Thoracic aorta (tissue), 2 donors: ENCODE measurements at places on chromosomes 4 and X. TPM values are rescaled to one million over a fixed set of nuclear protein-coding genes. Genes with fewer than 3 reads are reported as not detected.

DNA sequence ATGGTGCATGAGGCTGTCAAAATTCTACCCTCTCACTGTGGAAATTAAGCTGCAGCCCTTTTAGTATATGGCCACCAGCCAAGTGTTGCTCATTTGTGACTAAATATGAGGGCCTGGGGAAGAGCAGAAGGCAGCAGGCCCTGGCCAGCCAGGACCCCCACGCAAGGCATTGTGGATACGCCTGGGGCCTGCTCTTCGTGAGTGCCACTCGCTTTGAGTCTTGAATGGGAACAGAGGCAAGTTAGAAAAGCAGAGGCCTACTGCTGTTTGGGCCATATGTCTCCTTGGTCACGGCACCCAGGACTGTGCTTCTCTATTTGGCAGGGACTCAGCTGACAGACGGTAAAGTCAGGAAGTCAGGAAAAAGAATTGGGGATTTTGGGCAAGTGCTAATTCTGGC lies 10.9 kb downstream of the RTL5 start:
- H3K36me3 ChIP-seq = no peaks in the 10 kb centered on the region
- no peak for DNase-seq
- no peak overlapping the region for H3K4me3 ChIP-seq
- H3K27ac ChIP-seq = no peak overlapping the region

DNA sequence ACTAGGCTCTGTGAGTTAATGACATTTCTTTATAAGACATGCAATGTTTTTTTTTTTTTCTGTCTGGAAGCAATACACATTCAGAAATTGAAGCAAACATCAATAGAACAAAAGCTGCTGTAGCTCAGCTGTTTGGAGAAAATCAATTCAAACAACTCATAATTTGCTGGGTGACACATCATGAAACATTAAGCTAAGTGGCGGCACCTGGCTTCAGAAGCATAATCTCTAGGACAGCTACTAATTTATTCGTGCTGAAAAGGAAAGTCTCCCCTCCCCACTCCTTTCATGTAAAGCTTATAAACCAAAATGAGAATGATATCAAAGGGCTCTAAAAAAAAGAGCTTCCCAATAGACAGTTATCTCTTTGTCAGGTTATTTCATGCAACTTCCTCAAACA lies 73.9 kb downstream of the LUZP4 start:
- H3K27me3 ChIP-seq = no peaks in the 10 kb centered on the region
- no peaks in the 10 kb centered on the region for H3K36me3 ChIP-seq
- H3K4me1 ChIP-seq = peaks cover 6% of the 10 kb centered on the region
- DNase-seq = no peak
- H3K27ac ChIP-seq = no peak overlapping the region

DNA sequence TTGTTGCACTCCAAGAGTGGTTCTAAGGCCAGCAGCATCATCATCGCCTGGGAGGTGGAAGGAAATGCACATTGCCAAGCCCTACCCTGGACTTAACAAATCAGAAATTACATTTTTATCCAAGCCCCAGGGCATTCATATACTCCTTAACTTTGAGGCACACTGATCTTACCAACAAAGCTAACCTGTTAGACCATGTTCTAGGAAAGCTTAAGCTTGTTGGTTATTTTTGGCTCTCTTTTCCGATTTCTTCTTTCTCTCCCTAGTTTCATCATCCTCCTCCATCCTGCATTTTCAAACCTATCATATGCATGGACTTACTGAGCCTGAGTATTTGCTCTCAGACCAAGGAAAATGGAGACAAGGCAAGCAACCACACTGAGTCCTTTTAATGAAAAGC lies 133.4 kb downstream of the OPHN1 start:
- no peaks in the 10 kb centered on the region for H3K4me1 ChIP-seq
- no peaks in the 10 kb centered on the region for H3K27me3 ChIP-seq
- DNase-seq = no peak

DNA sequence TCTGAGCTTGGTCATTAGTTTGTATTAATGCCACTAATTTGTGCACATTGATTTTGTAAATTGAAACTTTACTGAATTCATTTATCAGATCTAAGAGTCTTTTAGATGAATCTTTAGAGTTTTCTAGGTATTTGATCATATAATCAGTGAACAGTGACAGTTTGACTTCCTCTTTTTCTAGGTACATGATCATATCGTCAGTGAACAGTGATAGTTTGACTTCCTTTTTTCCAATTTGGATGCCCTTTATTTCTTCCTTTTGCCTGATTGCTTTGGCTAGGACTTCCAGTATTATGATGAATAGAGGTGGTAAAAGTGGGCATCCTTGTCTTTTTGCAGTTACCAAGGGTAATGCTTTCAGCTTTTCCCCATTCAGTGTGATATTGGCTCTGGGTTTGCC lies 421.4 kb upstream of the CPXCR1 start:
- H3K27ac ChIP-seq = no peak overlapping the region
- no peaks in the 10 kb centered on the region for H3K4me1 ChIP-seq
- H3K27me3 ChIP-seq = no peaks in the 10 kb centered on the region
- DNase-seq = no peak

DNA sequence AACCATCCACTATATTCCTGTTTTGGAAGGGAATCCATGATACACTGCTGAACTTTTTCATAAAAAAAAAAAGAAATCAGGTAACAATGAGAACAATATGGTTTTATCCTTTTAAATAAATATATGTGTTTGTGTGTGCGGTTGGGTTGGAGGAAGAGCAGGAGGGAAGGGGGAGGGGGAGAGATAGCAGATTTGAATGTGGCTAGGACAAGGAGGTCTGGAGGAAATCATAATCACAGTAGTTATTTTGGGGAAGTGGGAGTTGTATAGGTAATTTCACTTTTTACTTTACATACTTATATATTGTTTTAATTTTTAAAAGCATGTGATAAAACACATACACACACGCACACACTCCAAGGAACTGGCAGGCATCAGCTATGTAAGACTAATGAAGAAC lies 134.5 kb upstream of the MBNL3 start:
- no peak overlapping the region for H3K4me3 ChIP-seq
- H3K27ac ChIP-seq = no peak overlapping the region
- no peaks in the 10 kb centered on the region for H3K36me3 ChIP-seq
- no peaks in the 10 kb centered on the region for H3K4me1 ChIP-seq
- no peaks in the 10 kb centered on the region for H3K27me3 ChIP-seq

The IDS gene
- 210 TPM for total RNA-seq

DNA sequence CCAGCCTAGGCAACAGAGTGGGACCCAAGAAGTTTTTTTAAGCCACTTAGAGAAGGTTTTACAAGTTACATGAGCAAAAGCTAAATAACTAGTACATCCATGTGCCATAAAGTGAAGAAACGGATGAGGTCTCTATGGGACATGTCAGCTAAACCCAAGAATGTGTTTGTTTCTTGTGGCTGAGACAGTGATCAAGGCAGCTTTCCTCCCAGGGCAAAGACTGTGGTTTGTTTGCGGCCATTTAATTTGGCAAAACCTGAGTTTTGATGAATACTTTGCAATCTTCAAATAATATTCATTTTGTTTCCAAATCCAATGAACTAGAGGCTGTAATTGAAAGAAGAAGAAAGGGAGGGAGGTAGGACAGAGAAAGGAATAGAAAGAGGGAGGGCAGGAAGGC lies 44.9 kb upstream of the SLC2A9 start:
- peaks cover 11% of the 10 kb centered on the region for H3K4me1 ChIP-seq
- peaks cover 30% of the 10 kb centered on the region for H3K36me3 ChIP-seq
- no peak overlapping the region for H3K27ac ChIP-seq
- no peak for DNase-seq

The CENPVL2 gene
- total RNA-seq = not detected

GRCh38 chr4:172188248-172188988 lies 375.2 kb downstream of the GALNTL6 start:
- no peaks in the 10 kb centered on the region for H3K27me3 ChIP-seq
- DNase-seq = no peak
- H3K36me3 ChIP-seq = no peaks in the 10 kb centered on the region
- H3K4me1 ChIP-seq = no peaks in the 10 kb centered on the region
- no peak overlapping the region for H3K27ac ChIP-seq

DNA sequence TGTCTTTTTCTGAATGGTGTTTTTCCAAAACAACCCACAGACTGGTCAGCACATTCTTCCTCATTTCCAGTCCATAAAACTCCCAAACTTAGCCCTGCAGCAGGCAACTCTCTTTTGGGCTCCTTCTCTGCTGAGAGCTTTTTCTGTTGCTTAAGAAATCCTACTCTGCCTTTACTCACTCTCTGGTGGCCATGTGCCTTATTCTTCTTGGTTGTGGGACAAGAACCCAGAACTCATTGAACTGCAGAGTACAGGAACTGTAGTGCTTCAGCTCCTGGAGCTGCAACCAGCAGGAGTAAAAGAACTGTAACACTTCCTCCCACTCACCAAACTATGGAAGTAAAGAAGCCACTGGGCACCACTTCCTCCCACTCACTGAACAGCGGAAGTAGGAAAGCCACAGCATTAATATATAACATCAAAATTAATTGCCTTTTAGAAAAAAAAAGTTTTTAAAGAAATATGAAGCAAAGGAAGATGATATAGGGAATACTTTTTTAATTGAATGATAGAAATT lies 864.1 kb upstream of the PCDH10 start:
- H3K27ac ChIP-seq = no peak overlapping the region
- H3K27me3 ChIP-seq = no peaks in the 10 kb centered on the region
- no peaks in the 10 kb centered on the region for H3K4me1 ChIP-seq
- H3K36me3 ChIP-seq = no peaks in the 10 kb centered on the region

DNA sequence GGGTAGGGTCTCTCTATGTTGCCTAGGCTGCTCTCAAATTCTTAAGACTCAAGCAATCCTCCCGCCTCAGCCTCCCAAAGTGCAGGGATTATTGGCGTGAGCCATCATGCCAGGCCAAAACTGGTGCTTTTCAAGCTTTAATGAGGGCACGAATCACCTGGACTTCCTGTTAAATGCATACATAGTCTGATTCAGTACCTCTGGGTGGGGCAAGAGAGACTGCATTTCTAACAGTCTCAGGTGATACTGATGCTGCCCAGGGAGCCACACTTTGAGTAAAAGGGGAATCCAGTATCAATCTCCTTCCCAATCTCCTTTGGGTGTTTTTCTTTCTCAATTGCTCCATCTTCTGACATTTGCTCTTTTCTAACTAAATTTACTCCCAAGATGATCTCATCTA lies 96.5 kb downstream of the SH3RF1 start:
- peaks cover 8% of the 10 kb centered on the region for H3K4me1 ChIP-seq
- H3K27ac ChIP-seq = no peak overlapping the region
- no peak for DNase-seq
- H3K27me3 ChIP-seq = no peaks in the 10 kb centered on the region
- H3K4me3 ChIP-seq = no peak overlapping the region

GRCh38 chrX:106168107-106168506 lies at the start of gene PWWP3B:
Gene PWWP3B (plus strand): TSS chrX:106168305. CDS start chrX:106205433, 37,128 bp downstream.
- H3K4me1 ChIP-seq = no peaks in the 10 kb centered on the region
- DNase-seq = no peak
- H3K4me3 ChIP-seq = no peak within 1 kb of the TSS
- no peaks in the 10 kb centered on the region for H3K27me3 ChIP-seq
- no peak within 1 kb of the TSS for H3K27ac ChIP-seq

DNA sequence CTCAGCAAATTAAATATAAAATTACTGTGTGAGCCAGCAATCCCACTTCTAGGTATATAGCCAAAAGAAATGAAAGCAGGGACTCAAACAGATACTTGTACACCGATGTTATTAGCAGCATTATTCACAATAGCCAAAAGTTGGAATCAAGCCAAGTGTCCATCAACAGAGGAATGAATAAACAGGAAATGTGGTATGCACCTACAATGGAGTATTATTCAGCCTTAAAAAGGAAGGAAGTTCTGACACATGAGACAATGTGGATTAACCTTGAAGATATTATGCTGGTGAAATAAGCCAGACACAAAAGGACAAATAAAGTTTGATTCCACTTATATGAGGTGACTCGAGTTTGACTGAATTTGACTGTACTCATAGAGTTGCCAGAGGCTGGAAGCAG lies 108.3 kb upstream of the DUSP21 start:
- DNase-seq = no peak
- H3K27me3 ChIP-seq = no peaks in the 10 kb centered on the region
- no peak overlapping the region for H3K27ac ChIP-seq
- H3K36me3 ChIP-seq = no peaks in the 10 kb centered on the region

DNA sequence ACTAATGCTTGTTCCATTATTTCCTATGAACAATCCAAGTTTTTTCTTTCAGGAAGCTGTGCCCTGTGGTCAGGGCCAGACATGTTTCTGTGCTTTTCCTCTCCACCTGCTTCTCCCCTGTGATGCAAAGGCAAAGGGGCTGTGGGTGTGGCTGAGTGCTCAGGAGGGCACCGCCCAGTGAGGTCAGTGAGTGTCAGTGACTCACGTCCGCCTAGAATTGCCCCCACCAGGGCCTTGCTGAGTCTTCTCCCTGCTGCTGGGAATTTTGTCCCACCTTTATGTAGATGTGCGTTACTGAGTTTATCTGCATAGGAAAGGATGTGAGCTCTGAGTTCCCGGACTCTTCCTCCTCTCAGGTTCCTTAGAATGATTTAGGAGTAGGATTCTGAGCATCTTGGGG lies 283.2 kb downstream of the DCHS2 start:
- no peaks in the 10 kb centered on the region for H3K36me3 ChIP-seq
- no peaks in the 10 kb centered on the region for H3K27me3 ChIP-seq
- DNase-seq = no peak
- H3K27ac ChIP-seq = no peak overlapping the region

DNA sequence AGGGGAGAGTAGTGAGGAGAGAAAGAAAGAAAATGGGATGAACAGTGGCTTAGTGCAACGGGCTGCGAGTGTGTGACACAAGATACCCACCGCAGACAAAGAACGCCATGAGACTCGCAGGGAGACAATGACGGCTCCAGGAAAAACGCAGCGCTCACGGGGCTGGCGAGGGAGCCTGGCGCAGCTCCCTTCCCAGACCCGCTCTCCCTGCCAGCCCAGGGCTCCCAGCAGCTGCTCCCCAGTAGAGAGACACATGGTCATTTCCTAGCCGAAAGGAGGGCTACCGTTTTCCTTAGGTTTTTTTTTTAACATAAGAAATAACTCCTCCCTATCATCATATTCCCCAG lies 149.5 kb downstream of the MAML3 start:
- H3K27me3 ChIP-seq = no peaks in the 10 kb centered on the region
- no peaks in the 10 kb centered on the region for H3K36me3 ChIP-seq
- no peak overlapping the region for H3K27ac ChIP-seq
- DNase-seq = no peak

- H3K27me3 ChIP-seq = no peaks in the 10 kb centered on the region
- H3K4me1 ChIP-seq = no peaks in the 10 kb centered on the region
- no peaks in the 10 kb centered on the region for H3K36me3 ChIP-seq
- H3K27ac ChIP-seq = no peak overlapping the region
These were observed 37.2 kb downstream of the ATP2B3 start for GRCh38 chrX:153554519-153555167.

DNA sequence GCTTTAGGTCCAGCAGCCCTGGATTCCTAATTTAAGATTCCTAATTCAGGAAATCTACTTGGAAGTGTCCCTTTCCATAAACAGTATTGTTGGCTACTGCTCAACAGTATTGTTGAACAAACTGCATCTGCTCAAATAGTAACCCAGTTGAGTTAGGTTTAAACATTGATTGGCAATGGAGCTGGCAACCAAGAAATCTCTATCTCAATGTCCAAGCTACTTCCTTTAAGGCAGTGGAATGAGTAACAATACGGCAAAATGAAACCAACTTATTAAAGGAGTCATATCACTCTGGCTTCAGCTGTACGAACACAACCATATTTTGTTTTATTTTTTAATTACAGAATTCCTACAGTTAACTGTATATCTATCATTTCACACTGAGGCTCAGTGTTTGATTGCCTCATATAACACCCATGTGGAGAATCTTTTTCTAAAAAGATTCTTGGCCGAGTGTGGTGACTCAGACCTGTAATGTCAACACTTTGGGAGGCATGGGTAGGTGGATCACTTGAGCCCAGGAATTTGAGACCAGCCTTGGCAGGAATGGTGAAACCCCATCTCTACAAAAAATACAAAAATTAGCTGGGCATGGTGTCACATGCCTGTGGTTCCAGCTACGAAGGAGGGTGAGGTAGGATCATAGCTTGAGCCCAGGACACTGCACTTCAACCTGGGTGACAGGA lies 71.7 kb upstream of the IL13RA1 start:
- H3K27me3 ChIP-seq = no peaks in the 10 kb centered on the region
- no peak overlapping the region for H3K4me3 ChIP-seq
- peak overlapping the region; percentile 47 for H3K27ac ChIP-seq
- no peak for DNase-seq
- H3K36me3 ChIP-seq = no peaks in the 10 kb centered on the region
- H3K4me1 ChIP-seq = no peaks in the 10 kb centered on the region
